Lower leg skin (tissue), 4 donors: ENCODE measurements at places on chromosomes 3 and 15. TPM values are rescaled to one million over a fixed set of nuclear protein-coding genes. Genes with fewer than 3 reads are reported as not detected.

- no peak for DNase-seq
Measured at GRCh38 chr15:50764461-50765194, 878 bp downstream of the SPPL2A start.

DNA sequence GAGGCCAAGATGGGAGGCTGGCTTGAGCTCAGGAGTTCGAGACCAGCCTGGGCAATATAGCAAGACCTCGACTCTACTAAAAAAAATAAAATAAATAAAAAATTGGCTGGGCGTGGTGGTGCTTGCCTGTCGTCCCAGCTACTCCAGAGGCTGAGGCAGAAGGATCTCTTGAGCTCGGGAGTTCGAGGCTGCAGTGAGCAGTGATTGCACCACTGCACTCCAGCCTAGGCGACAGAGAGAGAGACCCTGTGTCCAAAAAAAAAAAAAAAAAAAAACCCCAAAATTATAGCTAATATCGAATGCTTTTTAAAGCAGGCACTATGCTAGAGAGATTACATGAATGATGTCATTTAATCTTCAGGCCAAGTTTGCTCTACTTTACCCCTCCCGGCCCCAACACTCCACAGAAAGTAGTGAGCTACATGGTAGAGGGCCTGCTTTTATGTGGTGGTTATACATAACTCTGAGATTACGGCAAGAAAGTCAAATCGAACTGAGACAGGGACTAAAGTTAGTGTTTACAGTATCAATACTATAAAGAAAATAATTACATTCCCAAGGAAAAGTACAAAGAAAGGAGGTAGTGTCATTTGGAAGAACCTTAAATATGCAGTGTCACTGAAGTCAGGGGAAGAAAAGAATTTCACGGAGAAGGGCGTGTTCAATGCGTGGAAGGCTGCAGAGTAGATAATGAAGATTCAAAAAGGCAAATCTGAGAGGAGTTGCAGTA, 1.1 kb downstream of the ADPGK start:
- DNase-seq = no peak

Gene NAALADL2
- total RNA-seq = 3.6 TPM

Gene MSL2
- total RNA-seq = 31.9 TPM

DNA sequence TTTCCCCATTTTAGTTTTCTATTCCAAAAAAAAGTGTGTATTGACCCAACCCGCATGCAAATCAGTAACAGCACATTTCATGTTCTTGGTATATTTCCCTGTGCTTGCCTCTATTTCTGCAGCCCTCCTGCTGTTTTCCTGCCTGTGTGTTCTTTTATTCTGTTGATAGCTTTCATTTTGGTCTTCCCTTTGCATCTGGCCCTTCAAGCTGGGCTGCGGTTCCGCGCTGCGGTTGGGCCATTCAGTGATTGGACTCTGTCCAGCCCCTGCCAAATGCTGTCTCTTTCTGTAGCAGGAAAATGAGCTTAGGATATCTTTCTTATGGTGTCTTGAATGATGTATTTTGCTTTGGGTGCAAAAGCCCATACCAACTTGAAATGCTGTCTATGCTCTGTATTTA, 49.9 kb downstream of the ZNF621 start:
- no peak for DNase-seq

Gene CACNA1D
- total RNA-seq = 12.5 TPM

Gene P2RY12
- 0.34 TPM for total RNA-seq
